ENCODE measurements at places on chromosomes 13 and 19.

DNA sequence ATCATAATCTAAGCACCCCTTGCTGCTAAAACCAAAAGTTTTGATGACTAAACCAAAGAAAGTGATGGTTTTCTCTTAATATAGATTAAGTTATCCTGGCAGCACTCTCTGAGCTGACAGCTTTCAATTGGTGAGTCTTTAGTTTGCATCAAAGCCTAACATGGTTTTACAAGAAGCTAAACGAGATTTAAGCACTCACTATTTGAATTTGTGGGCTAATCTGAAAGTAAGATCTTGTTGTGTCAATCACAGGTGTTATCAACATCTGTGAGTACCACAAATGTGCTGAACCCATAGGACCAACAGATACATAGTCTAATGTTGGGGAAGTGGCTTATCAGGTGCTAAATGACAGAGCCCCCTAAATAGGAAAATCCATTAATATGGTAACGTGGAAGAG, 223.9 kb downstream of the LHFPL6 start:
- DNase-seq, result no peak

DNA sequence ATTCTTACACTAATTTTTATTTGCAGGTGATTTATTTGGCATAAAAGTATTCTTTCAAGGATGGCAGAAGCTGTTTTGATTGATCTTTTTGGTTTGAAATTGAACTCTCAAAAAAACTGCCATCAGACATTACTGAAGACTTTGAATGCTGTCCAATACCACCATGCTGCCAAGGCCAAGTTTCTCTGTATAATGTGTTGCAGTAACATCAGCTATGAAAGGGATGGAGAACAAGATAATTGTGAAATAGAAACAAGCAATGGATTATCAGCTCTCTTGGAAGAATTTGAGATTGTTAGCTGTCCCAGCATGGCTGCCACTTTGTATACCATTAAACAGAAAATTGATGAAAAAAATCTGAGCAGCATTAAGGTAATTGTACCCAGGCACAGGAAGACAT, 1.2 kb downstream of the LACC1 start:
- no peak for DNase-seq

DNA sequence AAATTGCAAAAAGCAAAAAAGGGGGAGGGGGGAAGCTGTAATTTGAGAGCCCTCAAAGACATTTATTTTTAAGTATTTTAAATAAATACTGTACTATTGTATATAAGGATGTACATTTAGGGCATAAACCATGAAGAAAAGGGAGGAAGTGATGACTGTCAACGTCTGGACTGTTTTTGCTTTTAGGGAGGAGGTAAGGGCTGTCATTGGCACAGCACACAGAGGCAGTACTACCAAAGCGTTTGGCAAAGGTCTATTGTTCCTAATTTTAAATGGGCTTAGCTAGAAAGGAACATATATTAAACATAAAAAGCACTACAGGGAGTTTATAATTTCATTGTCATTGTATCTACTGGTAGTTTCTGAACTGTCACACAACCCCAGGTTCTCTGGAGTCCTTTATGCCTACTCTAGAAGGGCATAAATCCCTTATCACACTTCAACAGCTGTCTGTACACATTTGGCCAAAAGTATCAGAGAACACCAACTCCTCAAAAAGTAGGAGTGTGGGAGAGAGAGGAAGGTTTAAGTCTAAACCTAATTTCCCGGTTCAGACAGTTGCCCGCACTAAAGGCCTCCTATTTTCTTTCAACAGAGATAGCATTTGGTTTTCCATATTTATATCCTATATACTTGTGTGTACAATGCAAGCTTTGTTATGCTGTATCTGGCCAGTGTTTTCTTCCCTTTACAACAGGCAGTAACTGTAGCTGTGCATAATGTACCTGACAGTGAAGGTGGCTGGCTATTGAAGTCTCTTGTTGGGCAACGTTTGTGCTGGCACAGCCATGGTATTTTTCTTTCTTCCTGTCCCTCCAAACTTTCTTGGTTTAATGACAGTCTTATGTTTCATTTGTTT, 406.2 kb downstream of the KLF5 start:
- no peak for DNase-seq

- no peak for DNase-seq
These were observed 1276.5 kb upstream of the MIR17HG start for GRCh38 chr13:90070837-90071525.

GRCh38 chr19:50580970-50581634, 12.9 kb upstream of the LRRC4B start:
- DNase-seq, result no peak

- no peak for DNase-seq
These were observed 82.2 kb downstream of the TNFSF11 start for GRCh38 chr13:42656161-42656560.

- no peak for DNase-seq
These were observed 112.7 kb downstream of the LMO7 start for GRCh38 chr13:75748874-75749273.

DNA sequence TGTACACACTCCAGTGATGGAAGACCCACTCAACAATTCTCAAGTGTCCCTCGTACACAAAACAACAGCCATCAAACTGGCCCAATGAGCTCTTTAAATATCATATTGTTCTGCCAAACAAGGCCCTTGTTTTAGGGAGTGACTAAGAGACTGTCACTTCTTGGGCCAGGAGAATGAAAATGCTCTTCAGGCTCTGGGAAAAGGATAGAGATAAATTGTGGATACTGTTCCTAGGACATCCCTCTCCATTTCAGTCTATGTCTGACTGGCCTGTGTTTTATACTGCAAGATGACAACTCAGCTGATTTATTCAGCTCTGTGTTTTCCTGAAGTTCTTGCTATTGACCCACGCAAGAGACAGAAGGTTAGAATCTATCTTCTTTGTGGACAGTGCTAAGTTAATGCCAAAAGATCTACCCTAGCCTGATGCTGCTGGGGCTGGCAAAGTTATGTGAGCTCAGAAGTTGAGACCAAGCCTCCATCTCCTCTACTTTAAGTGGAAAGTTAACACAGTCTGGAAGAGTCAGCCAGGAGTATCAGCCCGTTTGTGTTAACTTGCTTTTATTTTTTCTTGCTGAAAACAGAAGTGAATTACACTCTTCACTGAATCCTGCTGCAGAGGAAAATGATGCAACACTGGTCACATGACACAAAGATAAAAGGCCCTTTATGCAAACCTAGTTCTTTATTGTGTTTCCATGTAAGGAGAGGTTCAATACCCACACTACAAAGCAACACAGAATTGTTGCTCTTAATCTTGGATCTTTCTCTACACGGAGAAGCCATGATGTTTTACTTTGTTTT, 14.6 kb downstream of the FRY start:
- no peak for DNase-seq

GRCh38 chr13:20704459-20705069, 1.1 kb downstream of the IL17D start:
- no peak for DNase-seq

DNA sequence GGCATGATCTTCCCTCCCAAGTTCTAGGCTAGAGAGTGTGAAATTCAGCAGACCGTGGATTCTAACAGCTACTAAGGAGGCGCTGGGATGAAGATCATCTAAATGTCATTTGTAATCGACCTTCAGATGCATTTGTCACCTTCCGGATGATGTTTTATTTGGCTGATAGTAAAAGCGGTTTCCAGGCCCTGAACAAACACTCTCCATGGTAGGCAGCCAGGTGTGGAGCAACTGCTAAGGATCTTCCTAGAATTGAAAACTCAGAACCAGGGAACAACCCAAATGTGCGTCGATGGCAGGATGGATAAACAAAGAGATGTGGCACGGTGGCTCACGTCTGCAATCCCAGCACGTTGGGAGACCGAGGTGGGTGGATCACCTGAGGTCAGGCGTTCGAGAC, 107.2 kb upstream of the CACNA1A start:
- no peak for DNase-seq

DNA sequence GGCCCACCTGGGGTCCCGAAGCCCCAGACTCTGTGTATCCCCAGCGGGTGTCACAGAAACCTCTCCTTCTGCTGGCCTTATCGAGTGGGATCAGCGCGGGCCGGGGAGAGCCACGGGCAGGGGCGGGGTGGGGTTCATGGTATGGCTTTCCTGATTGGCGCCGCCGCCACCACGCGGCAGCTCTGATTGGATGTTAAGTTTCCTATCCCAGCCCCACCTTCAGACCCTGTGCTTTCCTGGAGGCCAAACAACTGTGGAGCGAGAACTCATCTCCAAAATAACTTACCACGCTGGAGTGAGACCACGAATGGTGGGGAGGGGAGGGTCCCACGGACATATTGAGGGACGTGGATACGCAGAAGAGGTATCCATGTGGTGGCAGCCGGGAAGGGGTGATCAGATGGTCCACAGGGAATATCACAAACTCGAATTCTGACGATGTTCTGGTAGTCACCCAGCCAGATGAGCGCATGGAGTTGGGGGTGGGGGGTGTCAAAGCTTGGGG, 1.0 kb upstream of the ICAM5 start:
- no peak for DNase-seq

- no peak for DNase-seq
These were observed 16.8 kb upstream of the COMP start for GRCh38 chr19:18807861-18808331.

- no peak for DNase-seq
These were observed 59.0 kb upstream of the MCF2L start for GRCh38 chr13:112910016-112910415.

DNA sequence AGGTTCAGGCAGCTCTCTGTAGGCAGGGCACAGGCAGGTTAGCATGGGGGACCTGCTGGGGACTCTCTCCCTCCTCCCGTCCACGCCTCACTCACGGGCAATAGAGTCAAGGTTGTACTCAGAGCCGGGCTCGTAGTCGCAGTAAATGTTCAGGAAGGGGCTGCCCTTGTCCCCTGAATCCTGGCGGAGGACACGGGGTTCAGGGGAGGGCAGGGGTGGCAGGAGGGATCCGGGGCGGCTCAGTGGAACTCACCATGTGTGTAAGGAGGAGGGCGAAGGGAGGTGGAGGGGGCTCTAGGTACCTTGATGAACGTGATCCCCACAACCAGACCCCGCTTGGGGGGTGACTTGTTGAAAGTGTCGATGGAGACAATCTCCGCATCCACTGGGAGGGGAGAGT, 819 bp downstream of the KPTN start:
- DNase-seq, result no peak

GRCh38 chr19:46603195-46603637, 2.1 kb downstream of the CALM3 start:
- DNase-seq, result no peak

GRCh38 chr13:103517066-103517767, 451.0 kb upstream of the SLC10A2 start:
- DNase-seq, result no peak

GRCh38 chr19:42400404-42400803, 10.3 kb upstream of the CNFN start:
- no peak for DNase-seq

DNA sequence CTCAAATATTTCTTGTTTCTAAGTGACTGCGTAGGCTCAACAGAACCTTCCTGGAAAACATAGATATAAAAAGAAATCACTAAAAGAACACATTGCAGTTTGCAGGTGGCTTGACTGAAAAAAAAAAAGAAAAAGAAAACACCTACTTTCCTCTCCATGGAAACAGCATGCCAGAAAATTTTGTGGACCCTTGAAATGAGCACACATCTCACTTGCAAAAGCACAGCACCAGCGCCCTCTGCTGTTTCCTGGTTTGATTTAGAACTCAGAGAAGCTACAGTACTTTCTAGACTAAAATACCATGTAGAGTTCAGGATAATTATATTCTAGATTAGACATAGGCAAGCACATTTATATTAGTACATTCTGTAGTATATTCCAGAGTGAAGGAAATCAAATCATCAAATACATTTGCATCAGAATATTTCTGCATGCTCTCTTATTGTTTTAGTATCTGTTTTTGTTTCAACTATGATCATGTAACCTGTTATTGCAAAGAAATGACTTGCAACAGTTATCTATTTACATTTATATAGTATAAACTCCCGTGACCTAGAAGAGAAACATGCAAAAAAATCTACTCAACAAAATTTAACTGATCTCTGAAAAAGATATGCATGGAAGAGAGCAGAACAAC, 22.3 kb upstream of the XPO4 start:
- peak; percentile 31 for DNase-seq

GRCh38 chr19:35161434-35161743, 6.9 kb downstream of the FXYD5 start:
- DNase-seq, result no peak

- no peak for DNase-seq
These were observed 4.8 kb downstream of the RPS16 start for GRCh38 chr19:39430675-39431593.

- no peak for DNase-seq
These were observed 491.3 kb downstream of the DIAPH3 start for GRCh38 chr13:59672445-59672844.

GRCh38 chr19:39916236-39916635, 18.2 kb downstream of the FCGBP start:
- no peak for DNase-seq

DNA sequence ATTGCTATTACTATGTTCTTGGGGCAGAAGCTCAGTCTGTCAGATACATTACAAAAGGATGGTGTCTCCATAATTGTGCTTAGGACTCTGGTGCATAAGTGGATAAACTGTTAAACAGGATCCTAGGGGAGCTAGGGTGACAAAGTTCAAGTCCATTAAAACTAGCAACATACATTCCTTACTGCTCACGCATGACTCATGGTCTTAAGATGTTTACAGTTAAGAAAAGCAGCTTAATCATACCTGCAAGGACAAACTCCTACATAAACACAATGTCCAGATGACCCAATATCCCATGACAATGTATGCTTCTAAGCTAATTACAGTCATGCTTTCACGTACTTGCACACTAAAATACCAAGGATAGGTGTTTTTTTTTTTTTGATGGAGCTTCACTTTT, 3.5 kb upstream of the ZNF701 start:
- DNase-seq, result no peak

GRCh38 chr19:48794291-48794690, 16.5 kb downstream of the BCAT2 start:
- DNase-seq, result no peak

GRCh38 chr19:46232938-46233621, 3.5 kb downstream of the IGFL1 start:
- DNase-seq, result no peak

- no peak for DNase-seq
These were observed 917 bp downstream of the FBXW9 start for GRCh38 chr19:12695514-12695913.

GRCh38 chr19:28359431-28360414, 853.2 kb downstream of the UQCRFS1 start:
- DNase-seq, result no peak

DNA sequence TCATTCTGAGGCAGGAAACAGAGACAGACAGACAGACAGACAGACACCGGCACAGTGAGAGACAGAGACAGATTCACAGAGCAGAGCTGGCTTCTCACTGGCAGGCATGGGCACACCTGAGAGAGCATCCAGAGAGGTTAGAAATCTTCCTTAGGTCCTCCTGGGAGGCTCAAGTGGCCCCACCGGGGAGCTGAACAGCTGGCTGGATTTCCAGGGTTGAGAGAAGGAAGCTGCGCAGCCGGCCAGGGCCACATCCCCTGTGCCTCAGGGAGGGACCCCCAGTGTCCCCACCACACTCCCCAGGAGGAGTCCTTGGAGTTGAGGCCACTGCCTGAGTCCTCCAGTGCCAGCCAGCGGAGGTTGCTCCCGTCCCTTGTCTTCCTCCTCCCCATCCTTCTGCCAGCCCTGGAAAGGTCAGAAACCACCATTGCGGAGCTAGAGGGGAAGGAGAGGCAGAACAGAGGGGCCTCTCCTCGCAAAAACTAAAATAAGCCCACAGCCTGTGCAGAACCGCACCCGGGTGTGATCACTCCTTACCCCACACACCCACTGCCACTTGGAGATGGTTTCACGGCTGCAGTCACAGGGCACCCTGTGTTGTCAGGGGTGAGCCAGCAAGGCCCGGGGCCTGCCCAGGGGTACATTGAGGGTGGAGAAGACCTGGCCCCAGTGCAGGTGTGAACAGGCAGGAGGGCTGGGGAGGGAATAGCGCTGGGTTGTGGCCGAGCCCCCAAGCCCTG, 4.2 kb downstream of the FFAR3 start:
- DNase-seq, result no peak

Measured in stimulated activated CD4-positive, alpha-beta T cell treated with anti-CD3 and anti-CD28 coated beads, Interleukin-1b, Interleukin-23, amount 100 ng/mL, for 1 hour (primary cell).